ENCODE measurements at places on chromosomes 5 and 9. TPM values are rescaled to one million over a fixed set of nuclear protein-coding genes. Genes with fewer than 3 reads are reported as not detected.

Gene PCDHA1
- 0.81 TPM for polyA plus RNA-seq

Gene TAF1L
- polyA plus RNA-seq = not detected

Gene SLC46A2
- not detected for polyA plus RNA-seq

Gene ESM1
- not detected for polyA plus RNA-seq

DNA sequence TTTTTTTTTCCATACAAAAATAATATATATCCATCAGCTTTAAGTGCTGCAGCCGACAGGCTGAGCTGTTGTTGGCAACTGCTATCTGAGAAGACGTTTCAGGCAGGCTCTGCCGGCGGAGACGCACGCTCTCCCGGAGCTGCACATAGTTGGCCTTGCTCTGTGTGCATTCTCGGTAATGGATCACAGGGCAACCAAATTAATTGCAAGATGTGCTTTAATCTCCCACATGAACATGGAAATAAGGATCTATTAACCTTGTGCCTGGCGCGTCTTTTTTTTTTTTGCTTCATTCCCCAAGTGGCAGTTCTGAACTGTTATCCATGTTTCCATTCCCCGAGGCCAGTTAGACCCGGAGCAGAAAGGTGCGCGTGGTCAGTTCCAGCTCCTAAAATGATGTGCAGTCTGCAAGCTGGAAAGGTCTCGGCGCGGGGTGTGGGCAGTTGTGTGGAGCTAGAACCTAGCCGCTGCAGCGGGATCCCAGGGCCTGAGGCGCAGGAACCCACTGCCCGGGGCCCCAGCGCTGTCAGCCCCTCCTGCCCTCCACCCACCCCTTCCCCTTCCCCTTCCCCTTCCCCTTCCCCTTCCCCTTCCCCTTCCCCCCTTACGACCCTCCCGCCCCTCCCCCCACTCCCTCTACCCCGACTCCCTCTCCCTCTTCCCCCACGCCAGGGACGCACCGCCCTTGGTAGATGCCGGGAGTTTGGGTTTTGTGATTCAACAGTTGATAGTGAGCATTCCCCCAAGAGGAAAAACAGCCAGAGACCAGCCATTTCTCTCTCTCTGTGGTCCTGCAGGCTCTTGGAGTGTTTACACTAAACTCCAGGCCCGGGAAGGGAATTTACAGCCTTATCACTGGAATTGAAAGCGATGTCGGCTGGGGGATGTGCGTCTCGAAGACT is 137.8 kb downstream of the CEP120 start:
- peak; percentile 64 for DNase-seq
- peaks cover 31% of the 10 kb centered on the region for H3K27me3 ChIP-seq
- peak overlapping the region; percentile 69 for H3K4me3 ChIP-seq
- no peaks in the 10 kb centered on the region for H3K36me3 ChIP-seq

- DNase-seq = no peak
- H3K36me3 ChIP-seq = no peaks in the 10 kb centered on the region
- H3K4me1 ChIP-seq = peaks cover 16% of the 10 kb centered on the region
Measured at GRCh38 chr5:96149546-96149945, 187.9 kb upstream of the ELL2 start.

DNA sequence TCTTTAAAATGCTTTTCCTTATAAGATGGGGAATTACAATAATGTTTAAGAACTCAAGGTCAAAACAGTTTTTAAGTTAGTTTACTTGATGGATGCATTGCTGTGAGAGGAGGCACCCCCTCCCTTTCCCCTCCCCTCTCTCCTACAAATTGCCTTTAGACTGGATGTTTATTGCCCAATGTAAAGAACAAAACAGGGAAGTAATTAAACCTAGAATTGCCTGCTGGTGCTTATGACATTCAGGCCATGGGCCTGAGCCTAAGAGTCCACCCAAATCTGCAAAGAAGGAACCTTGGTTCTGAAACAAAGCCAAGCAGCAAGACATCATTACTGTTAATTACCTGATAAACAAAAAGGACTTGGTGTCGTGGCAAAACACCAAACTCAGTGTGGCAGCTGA is 630.3 kb downstream of the ISL1 start:
- peaks cover 8% of the 10 kb centered on the region for H3K4me1 ChIP-seq
- H3K4me3 ChIP-seq = no peak overlapping the region
- H3K27me3 ChIP-seq = no peaks in the 10 kb centered on the region
- no peak for DNase-seq

GRCh38 chr9:92807757-92808725 is 43.4 kb upstream of the BICD2 start:
- no peak overlapping the region for H3K27ac ChIP-seq
- H3K4me3 ChIP-seq = peak overlapping the region; percentile 60
- no peaks in the 10 kb centered on the region for H3K36me3 ChIP-seq
- H3K27me3 ChIP-seq = peaks cover 85% of the 10 kb centered on the region

- H3K36me3 ChIP-seq = no peaks in the 10 kb centered on the region
- H3K27ac ChIP-seq = no peak overlapping the region
- H3K27me3 ChIP-seq = no peaks in the 10 kb centered on the region
- H3K4me1 ChIP-seq = peaks cover 10% of the 10 kb centered on the region
- H3K4me3 ChIP-seq = no peak overlapping the region
- no peak for DNase-seq
Measured at GRCh38 chr5:75234251-75234650, 2.4 kb downstream of the ANKRD31 start.

DNA sequence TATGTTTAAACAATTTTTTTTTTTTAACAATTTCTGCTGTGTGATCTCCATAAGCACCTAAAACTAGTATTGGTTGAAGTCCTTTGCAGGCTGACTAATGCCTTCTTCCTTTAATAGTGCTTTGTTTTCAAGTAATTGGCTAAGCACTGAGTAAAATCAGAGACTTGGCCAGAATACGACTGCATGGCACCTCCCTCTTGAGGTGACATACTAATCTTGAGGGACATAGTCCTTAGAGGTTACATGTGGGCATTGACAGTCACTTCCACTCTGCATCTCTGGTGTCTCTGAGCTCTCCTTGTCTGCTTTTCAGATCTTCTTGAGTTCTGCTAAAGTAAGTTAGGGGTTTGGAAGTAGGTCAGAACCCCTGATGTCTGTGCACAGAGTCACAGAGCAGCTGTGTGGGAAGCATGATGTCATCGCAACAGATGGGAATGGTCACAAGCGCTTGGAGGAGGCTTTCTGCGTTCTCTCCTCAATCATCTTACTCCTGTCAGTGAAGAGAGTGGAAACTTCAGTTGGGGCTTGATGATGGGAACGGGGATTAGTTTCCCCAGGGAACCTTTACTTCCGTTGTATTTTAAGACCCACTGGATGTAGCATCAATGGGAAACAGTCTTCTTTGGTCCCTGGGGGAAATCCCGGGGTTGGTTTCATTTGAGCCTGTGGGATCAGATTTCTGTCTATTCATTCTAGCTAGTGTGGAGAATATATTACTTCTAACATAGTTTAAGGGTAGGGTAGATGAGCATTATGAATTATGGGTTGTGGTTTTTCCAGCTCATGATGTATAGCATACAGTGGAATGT is 136.9 kb downstream of the ARHGAP26 start:
- no peaks in the 10 kb centered on the region for H3K4me1 ChIP-seq
- no peak overlapping the region for H3K27ac ChIP-seq
- no peak for DNase-seq

GRCh38 chr5:154842689-154843530 is 7.5 kb downstream of the FAXDC2 start:
- no peaks in the 10 kb centered on the region for H3K27me3 ChIP-seq
- no peak overlapping the region for H3K4me3 ChIP-seq
- no peak for DNase-seq

- H3K4me3 ChIP-seq = no peak overlapping the region
- no peaks in the 10 kb centered on the region for H3K4me1 ChIP-seq
- H3K27me3 ChIP-seq = no peaks in the 10 kb centered on the region
- no peaks in the 10 kb centered on the region for H3K36me3 ChIP-seq
- DNase-seq = no peak
Measured at GRCh38 chr9:22136461-22137096, 127.5 kb upstream of the CDKN2B start.

Data from GM23338 (cell line).